Large intestine (tissue), 12 donors: ENCODE measurements at places on chromosomes 7 and 10. TPM values are rescaled to one million over a fixed set of nuclear protein-coding genes. Genes with fewer than 3 reads are reported as not detected.

DNA sequence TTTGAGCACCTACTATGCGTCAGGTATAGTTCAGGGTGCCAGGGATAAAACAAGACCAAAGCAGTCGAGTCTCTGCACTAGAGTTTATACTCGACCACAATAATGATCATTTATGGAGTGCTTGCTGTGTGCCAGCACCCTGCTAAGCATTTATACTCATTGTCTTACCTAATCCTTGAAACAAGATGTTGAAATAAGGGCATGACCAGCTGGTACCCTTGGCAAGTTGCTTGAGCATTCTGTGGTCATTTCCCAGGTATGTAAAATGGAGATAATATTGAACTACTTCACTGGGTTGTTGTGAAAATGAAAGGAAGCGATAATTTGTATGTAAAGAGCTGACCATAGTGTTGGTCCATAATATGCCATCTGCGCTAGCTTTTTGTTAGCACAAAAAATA, 185.4 kb downstream of the CYP26A1 start:
- H3K4me1 ChIP-seq, result peaks cover 5% of the 10 kb centered on the region
- no peaks in the 10 kb centered on the region for H3K27me3 ChIP-seq
- no peak for DNase-seq
- H3K4me3 ChIP-seq, result no peak overlapping the region

- H3K27me3 ChIP-seq, result no peaks in the 10 kb centered on the region
- no peaks in the 10 kb centered on the region for H3K4me1 ChIP-seq
- no peak overlapping the region for H3K27ac ChIP-seq
Observed at GRCh38 chr10:130935897-130936550, 375.5 kb downstream of the TCERG1L start.

- DNase-seq, result peak; percentile 26
- no peak overlapping the region for H3K27ac ChIP-seq
- no peaks in the 10 kb centered on the region for H3K36me3 ChIP-seq
- H3K4me3 ChIP-seq, result no peak overlapping the region
- no peaks in the 10 kb centered on the region for H3K27me3 ChIP-seq
Observed at GRCh38 chr7:121410829-121411596, 14.9 kb upstream of the FAM3C start.

DNA sequence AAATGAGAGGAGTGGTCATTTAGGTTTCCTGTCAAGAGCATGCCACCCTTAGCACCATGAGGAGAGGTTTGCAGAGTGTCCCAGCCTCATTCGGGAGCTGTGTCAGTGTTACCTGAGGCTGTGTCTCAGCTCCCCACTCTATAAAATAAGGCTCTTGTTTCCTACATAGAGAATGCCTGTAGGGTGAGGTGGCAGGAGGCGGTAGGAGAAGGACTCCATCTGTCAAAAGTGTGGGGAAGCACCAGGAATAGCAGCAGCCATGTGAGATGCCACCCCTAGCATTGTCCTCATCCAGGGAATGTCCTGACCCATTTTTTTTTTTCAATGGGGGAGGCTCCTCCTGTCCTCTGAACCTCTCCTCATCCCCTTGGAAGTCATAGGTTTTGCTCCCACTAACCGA, 451.2 kb downstream of the PLXNA4 start:
- no peaks in the 10 kb centered on the region for H3K36me3 ChIP-seq
- H3K27me3 ChIP-seq, result peaks cover 10% of the 10 kb centered on the region
- H3K27ac ChIP-seq, result no peak overlapping the region
- no peak overlapping the region for H3K4me3 ChIP-seq
- no peaks in the 10 kb centered on the region for H3K4me1 ChIP-seq

GRCh38 chr10:131790021-131790420, 110.8 kb upstream of the PPP2R2D start:
- no peak overlapping the region for H3K4me3 ChIP-seq
- no peaks in the 10 kb centered on the region for H3K27me3 ChIP-seq
- H3K27ac ChIP-seq, result no peak overlapping the region

GRCh38 chr7:156818133-156818532, 74.8 kb downstream of the LMBR1 start:
- H3K27ac ChIP-seq, result no peak overlapping the region
- H3K4me1 ChIP-seq, result no peaks in the 10 kb centered on the region
- no peaks in the 10 kb centered on the region for H3K27me3 ChIP-seq
- H3K36me3 ChIP-seq, result peaks cover 6% of the 10 kb centered on the region
- no peak for DNase-seq

- H3K27ac ChIP-seq, result no peak overlapping the region
- H3K4me1 ChIP-seq, result no peaks in the 10 kb centered on the region
- no peak for DNase-seq
- no peak overlapping the region for H3K4me3 ChIP-seq
Observed at GRCh38 chr7:82345886-82346285, 97.7 kb downstream of the CACNA2D1 start.

- H3K27me3 ChIP-seq, result no peaks in the 10 kb centered on the region
- no peaks in the 10 kb centered on the region for H3K36me3 ChIP-seq
Observed at GRCh38 chr7:17070231-17070708, 188.5 kb upstream of the AGR3 start.

- H3K4me1 ChIP-seq, result peaks cover 12% of the 10 kb centered on the region
- DNase-seq, result no peak
- no peaks in the 10 kb centered on the region for H3K36me3 ChIP-seq
- no peak overlapping the region for H3K4me3 ChIP-seq
- no peak overlapping the region for H3K27ac ChIP-seq
- H3K27me3 ChIP-seq, result no peaks in the 10 kb centered on the region
Observed at GRCh38 chr7:121429798-121430197, 33.7 kb upstream of the FAM3C start.

The PIP gene
- polyA plus RNA-seq, result not detected

The CPA2 gene
- polyA plus RNA-seq, result 28.4 TPM
